Activated naive CD4-positive, alpha-beta T cell (primary cell): ENCODE measurements at places on chromosomes 7 and 10.

DNA sequence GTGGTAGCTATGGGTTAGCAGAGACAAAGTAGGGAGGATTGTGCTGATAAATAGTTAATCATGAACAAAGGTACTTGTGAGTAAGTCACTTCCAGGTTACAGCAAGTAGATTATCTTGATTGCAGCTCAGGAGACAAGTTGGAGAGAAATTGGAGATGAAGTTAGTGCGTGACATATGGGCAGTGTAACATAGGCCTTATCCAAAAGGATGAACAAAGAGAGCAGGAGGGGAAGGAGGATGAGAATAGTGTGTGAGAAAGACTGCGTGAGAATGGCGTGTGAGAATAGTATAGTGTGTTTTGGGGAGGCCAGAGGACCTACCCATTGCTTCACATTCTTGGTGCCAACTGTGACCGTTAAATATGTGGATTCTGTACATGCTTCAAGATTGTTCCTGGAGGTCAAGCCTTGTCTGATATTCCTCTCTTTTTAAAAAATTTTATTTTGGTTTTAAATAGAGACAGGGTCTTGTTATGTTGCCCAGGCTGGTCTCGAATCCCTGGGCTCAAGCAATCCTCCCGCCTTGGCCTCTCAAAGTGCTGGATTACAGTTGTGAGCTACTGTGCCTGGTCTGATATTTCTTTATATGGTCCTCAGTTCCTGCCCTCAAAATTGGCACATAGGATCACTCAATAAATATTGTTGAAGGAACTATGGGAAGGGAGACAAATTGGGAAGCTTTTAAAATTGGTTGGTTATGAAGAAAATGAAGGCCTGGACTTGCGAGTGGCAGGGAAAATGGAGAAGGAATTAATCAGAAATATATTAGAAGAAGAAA lies 3.2 kb downstream of the VCL start:
- DNase-seq, result no peak

- no peak for DNase-seq
Observed at GRCh38 chr7:112140600-112140999, 65.6 kb downstream of the DOCK4 start.

DNA sequence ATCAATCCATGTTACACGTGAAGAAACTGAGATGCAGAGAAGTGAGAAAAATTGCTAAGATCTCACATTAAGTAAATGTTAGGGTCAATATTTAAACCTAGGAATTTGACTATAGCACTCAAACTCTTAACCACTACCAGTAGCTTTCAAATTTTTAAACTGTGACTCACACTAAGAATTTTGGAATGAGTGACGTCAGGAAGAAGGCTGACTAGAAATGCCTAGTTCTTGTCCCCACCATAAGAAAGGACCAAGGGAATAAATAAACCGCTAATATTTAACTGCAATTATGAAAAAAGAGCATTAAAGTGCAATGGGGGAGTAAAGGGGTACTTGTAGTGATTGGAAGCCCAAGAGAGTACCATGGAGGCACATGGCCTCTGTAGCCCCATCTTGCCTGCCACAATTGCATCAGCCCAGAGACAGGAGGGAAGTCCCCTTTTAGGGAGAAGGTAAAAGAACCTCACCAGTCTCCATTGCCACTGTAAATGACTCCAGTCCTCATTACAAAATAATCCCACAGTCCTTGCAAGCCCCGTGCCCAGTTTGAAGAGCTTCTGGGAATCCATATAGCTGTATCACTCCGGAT lies 3.5 kb upstream of the AKR1B1 start:
- DNase-seq, result no peak

DNA sequence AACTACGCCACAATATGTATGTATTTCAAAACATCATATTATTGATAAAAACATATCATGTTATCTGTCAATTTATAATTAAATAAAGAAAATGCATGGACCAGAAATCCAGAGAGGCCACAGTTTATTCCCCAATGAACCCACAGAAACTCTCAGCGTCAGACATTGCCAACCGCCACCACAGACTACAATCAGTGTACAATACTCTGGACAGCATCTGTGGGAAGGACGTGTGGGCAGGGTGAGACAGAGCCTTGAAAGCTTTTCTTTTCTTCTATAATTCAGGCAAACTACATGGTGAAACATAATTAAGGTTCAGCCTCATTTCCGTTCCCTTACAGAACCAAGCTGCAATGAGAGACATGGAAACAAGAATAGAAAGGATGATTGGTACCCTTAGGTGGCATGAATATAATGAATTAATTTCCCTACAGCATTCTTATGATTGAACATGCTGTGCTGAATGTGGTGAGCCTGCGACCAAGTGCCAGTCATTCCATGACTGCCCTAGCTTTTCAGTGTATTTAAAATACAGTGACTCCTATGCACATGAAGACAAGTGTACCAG lies 909.3 kb downstream of the SORCS1 start:
- DNase-seq, result no peak

GRCh38 chr10:11724938-11725776 lies 17.0 kb upstream of the ECHDC3 start:
- no peak for DNase-seq

- no peak for DNase-seq
Observed at GRCh38 chr7:35971133-35971891, 170.5 kb downstream of the SEPTIN7 start.

GRCh38 chr10:29150010-29150409 lies 138.9 kb upstream of the LYZL1 start:
- no peak for DNase-seq

- DNase-seq, result no peak
Observed at GRCh38 chr7:151058781-151059366, 515 bp upstream of the SLC4A2 start.

- DNase-seq, result no peak
Observed at GRCh38 chr7:110914263-110914662, 176.7 kb upstream of the LRRN3 start.

GRCh38 chr7:29900745-29901144 lies 88.9 kb downstream of the SCRN1 start:
- DNase-seq, result no peak

GRCh38 chr10:118002581-118002980 lies 44.2 kb downstream of the RAB11FIP2 start:
- no peak for DNase-seq

GRCh38 chr10:126716366-126716765 lies 45.9 kb upstream of the C10orf90 start:
- DNase-seq, result no peak

- no peak for DNase-seq
Observed at GRCh38 chr7:142414915-142415314, 157.1 kb upstream of the PRSS58 start.

DNA sequence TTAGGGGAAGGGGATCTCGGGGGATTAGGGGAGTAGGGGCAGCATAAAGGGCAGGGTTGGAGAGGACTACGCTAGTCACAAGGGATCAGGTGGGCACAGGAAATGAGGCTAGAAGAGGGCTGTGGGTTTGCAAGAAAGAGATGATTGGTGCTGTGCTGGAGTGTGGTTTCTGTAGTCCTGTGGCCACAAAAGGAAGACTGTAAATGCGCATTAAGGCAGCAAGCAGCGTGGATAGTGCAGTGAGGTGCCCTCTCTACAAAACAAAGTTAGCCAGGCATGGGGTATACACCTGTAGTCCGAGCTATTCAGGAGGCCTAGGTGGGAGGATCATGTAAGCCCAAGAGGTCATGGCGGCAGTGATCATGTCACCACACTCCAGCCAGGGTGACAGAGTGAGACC lies 212.1 kb downstream of the MLLT10 start:
- no peak for DNase-seq

DNA sequence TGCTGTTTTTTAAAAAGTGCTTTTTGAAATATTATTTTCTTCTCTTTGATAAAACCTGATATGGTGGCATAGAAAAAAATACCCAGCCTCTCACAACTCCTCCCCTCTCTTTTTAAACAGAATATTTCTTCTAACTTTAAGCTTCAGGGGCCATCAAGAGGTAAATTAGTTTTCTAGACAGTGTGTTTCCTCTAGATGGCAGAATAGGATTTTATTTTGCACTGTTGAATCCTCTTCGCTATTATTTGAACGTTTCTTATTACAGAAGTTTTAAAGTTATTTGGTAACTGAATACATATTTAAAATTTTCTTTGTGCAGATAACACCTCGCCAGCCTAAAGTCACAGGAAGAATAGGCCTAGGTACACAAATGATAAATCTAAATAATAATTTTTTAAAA lies 30.3 kb downstream of the ARL5B start:
- DNase-seq, result no peak

- DNase-seq, result no peak
Observed at GRCh38 chr7:142689439-142690120, 59.7 kb upstream of the PRSS1 start.

GRCh38 chr7:22607180-22607579 lies 107.2 kb upstream of the STEAP1B start:
- no peak for DNase-seq

- no peak for DNase-seq
Observed at GRCh38 chr7:24825931-24826661, 68.8 kb upstream of the GSDME start.

DNA sequence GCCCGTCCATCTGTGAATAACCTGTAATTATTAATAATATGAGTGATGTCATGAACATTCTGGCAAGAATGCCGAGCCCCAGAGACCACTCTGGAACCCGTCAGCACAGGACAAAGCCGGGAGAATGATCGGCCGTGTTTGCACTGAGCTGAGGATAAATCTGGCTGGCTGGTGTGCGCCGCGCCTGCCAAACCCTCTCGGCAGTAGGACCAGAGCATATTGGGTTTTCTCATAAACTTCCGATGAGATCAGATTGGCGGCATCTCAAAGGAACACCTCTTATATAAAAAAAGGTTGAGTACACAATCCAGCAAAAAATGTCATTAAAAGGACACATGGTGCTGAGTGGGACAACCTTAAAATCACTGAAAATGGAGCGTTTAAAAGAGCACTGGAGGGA lies 296.0 kb upstream of the MKI67 start:
- DNase-seq, result no peak

GRCh38 chr10:79984851-79985250 lies 35.9 kb upstream of the SFTPD start:
- no peak for DNase-seq

DNA sequence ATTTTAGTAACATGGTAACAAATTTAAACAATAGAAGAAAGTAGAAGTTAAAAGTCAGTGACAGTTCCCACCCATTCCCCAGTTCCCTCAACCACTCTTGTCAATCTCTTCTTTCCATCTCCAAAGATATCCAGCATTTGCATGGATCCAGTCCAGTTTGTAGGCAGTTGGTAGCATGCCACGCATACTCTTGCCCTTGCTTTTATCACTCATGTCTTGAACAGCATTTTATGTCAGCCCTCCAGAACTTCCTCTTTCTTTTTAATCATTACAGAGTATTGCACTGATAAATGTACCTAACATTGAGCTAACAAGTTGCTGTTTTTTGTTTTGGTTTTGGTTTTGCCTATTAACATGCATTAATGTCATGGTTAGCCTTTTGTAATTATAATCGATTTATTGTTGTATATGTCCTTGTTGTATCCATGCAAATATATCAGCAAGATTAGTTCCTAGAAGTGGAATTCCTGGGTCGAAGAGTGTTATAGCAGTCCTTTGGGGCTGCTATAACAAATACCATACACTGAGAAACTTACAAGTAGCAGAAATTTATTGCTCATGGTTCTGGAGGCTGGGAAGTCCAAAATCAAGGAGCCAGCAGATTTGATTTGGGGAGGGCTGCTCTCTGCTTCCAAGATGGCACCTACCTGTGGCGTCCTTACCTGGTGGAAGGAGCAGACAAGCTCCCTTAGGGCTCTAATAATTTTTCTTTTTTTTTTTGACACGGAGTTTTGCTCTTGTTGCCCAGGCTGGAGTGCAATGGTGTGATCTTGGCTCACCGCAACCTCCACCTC lies 25.7 kb downstream of the CHST3 start:
- DNase-seq, result no peak

DNA sequence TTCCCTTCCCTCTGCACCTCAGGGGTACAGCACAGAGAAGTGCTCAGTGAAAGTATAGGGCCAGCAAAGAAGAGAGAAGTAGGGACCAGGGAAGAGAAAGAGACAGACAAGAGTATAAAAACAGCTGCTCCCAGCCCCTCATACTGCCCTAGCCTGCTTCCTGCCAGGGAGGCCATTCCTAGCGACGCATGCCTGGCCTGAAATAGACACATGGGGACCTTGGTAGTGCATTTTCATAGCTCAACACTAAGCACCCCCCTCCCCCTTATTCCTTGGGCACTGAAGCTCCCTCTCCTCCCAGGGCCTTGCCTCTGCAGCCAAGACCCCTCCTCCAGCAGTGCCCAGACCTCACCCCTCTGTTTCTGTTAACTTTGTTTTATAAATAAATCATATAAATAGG lies 64.7 kb downstream of the ZMIZ1 start:
- DNase-seq, result no peak

DNA sequence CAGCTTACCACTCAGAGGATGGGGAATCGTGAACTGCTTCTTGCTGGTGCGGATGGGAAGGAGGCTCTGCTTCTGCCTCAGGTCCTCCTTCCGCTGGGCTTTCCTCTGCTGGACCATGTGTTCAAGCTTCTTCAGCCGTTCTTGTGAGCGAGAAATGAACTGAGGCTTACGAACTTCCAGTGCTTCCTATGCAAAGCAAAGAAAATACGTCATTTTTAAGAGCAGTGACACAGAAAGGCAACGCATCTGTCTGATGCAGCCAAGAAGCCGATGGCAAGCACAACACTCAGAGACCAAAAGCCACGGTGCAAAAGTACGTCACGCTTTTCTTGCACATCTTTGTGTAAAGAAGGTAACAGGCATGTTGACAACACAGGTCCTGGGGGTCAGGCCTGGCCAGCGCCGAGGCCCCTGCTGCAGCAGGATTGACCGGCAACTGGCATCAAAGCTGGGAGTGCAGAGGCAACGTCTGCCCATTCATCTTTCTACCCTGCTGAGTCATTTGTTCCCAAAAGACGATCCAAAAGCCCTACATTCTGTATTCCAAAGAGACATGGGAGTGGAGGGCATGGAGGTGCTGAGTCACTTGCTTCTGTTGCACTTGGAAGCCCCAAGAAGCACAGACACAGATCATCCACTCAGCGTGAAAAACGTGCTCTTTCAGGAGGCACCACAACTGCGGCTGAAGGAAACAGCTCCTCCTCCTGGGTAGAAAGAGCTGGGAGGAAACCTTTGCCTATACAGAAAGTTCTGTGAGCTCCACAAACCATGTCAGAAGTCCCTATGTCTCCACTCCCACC lies 71.0 kb upstream of the ADAM12 start:
- DNase-seq, result no peak

- no peak for DNase-seq
Observed at GRCh38 chr7:90311175-90311574, 9.9 kb downstream of the FAM237B start.

- no peak for DNase-seq
Observed at GRCh38 chr10:62869958-62870357, 53.8 kb upstream of the EGR2 start.

- DNase-seq, result no peak
Observed at GRCh38 chr10:88962336-88962735, 9.8 kb upstream of the ACTA2 start.
